NCI-H1417 treated with DMSO at 0.1 percent for 48 hours (cell line): ENCODE measurements at places on chromosomes 13 and 19.

DNA sequence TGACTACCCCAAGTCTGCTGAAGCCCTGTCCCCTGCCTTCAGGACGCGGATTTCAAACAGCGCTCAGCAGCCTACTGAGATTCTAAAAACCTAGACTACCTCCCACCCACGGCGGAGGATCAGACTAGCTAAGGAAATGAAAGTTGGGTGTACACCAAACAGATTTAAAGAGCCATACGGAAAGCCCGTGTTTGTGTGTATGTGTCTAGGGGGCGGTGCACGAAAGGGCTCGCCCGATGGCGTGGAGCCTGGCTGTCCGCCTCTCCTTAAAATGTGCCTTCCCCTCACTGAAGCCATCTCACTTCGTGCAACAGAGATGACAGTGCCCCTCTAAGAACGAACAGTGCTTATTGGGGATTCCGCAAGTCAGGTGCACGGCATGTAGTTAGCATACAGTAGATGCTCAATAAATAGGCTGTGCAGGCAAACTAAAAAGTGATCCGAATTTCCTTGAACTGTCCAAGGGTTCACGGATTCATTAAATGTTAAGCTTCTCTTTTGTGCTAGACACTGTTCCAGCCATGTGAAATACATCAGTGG is 639 bp downstream of the LENG1 start:
- DNase-seq, result no peak

- no peak for DNase-seq
Observed at GRCh38 chr13:99007414-99007986, 29.6 kb upstream of the DOCK9 start.

GRCh38 chr19:42290523-42291434 is 11.2 kb upstream of the PRR19 start:
- no peak for DNase-seq

GRCh38 chr19:31513841-31514240 is 164.6 kb upstream of the TSHZ3 start:
- DNase-seq, result no peak

DNA sequence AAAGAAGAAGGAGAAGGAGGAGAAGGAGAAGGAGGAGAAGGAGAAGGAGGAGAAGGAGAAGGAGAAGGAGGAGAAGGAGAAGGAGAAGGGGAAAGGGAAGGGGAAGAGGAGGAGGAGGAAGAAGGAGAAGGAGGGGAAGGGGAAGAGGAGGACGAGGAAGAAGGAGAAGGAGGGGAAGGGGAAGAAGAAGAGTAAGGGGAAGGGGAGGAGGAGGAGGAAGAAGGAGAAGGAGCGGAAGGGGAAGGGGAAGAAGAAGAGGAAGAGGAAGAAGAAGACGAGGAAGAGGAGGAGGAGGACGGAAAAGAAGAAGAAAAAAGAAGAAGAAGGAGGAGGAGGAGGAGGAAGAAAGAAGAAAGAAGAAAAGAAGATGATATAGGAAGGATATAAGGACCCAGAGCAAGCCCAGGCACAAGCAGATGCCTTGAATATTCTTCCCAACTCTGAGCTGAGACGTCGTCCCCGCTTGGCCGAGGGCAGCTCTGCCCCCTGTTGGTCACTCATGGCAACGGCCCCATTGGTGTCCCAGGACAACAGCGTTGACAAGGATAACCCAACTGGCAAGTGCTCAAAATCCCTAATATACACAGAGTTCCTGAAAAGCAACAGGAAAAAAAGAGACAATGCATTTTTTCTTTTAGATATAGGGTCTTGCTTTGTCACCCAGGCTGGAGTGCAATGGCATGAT is 30.6 kb upstream of the IGSF23 start:
- DNase-seq, result no peak

DNA sequence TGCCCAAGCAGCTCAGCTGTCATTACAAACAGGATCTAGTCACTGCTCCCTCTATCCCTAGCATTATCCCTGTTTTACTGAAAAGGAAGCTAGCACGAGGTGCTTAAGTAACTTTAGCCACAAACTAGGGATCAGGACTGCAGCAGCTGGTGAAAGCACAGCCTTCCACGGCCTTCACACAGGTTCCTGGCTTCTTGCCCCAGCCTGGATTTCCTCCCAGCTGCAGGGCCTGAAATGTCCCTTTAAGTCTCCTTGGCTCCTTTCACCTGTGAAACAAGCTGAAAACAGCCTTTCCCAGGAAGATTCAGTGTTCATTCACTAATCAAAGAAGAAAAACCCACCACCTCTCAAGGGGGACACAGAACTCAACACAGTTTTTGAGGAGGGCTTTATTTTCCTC is 754.5 kb downstream of the DIAPH3 start:
- no peak for DNase-seq

- DNase-seq, result no peak
Observed at GRCh38 chr19:14317157-14317556, 64.1 kb upstream of the ADGRE5 start.

DNA sequence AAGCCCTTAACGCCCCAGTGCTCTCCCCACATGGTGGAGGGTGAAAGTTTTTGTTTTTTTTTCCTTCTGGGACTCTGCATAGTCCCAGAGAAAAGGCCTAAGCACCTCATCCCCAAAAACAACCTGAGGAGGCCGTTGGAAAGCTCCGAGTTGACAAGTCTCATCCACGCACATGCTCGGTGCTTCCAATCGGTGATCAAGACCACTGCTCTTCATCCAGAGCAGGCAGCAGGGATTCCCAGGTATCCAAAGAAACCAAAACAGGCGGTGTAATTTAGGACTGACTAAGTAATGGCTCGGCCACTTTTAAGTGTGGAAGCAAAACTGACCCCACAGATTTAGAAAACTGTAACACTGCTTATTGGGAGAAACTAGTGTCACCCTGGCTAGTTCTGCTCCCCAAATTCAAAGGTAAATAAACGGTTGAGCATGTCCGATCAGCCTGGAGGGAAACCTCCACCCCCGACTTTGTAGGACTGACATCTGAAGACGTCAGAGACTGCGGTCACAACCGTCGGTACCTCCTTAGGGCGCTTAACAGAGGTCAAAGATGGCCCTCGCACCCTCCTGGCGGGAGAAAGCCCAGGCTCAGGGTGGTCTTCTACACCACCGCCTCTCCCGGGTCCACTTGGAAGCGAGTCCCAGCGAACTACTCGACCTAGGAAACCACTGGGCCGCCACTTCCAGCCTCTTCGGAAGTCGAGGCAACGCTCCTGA is 997 bp upstream of the ZNF446 start:
- no peak for DNase-seq

GRCh38 chr19:44687888-44688287 is 11.1 kb upstream of the CEACAM16 start:
- DNase-seq, result no peak

DNA sequence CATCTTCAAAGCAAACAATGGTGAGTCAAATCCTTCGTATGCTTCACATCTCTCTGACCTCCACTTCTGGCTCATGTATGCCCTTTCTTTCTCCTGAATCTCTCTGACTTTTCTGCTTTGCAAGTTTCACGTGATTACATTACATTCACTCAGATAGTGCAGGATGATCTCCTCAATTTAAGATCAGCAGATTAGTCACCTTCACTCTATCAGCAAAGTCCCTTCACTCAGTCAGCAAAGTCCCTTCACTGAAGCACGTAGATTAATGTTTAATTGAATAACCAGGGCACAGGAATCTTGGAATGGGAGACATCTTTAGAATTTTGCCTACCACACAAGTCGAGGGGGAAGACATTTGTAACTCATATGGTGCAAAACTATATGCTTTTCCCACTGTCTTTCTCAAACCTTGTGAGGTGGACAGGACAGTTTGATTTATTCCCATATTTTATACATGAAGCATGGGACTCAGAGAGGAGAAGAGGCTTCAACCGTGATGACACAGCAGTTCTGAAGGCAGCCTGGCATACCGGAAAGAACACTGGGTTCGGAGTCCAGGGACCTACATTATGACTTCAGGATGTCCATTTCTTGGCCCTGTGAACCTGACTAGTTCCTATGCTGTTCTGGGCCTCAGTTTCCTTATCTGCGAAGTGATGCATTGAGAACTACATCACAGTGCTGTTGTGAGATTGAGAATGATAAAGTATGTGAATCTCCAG is 23.3 kb downstream of the SIGLECL1 start:
- DNase-seq, result no peak

- no peak for DNase-seq
Observed at GRCh38 chr13:109785141-109785891, 1.1 kb downstream of the IRS2 start.

GRCh38 chr19:54871696-54872095 is 2.3 kb upstream of the FCAR start:
- no peak for DNase-seq

GRCh38 chr19:3465552-3465951 is 14.8 kb downstream of the SMIM24 start:
- no peak for DNase-seq

DNA sequence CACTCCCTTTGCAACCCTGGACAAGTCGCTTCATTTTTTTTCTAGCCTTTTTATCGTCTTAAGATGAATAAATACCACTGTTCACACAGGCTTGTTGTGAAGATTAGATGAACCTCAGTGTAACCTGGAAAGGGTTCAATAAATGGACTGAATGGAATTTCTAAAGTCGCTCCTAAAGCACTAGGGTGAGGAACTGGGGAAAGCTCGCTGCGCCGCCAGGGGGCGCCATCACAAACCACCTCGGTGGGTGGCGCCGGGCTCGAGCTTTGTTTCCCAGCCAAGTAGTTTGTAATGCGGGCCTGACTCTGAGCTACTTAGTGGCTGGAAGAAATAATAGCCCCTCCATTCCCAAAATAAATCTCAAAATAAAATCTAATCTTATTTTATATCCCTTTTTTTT is 2.2 kb upstream of the CEACAM6 start:
- DNase-seq, result no peak

DNA sequence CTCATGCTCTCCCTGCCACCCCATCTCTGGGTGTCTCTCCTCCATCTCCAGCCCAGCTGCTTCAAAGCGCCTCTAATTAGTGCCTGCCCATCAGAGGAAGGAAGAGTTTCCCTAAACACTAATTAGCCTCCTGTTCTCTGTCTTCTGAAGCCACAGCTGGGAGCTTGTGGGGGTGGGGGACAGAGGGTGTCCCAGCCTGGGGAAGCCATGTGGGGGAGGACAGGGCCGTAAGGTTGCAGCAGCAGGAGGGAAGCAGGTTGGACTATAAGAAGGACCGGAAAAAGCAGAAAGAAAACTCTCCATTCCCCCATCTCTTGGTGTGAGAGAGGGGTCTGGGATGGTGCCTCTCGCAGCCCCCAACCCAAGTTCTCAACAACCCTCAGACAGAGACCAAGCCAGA is 26.2 kb downstream of the SLC8A2 start:
- no peak for DNase-seq

DNA sequence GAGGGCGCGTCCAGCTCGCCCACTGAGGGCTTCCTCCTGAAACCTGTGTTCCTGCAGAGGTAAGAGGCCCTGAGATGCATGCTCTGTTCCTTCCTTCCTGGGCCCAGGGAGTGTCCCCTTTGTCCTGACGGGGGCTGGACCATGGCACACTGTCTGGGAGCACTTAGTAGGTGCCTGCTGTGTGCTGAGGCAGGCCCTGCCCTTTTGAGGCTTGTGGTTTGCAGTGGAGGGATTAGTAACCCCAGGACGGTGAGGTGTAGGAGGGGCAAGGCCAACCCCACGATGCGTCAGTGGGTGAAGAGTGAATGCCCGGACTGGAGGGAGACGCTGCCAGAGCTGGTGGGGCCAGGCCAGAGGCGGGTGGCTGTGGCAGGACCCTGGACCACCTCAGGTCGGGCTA is 11.2 kb upstream of the F2RL3 start:
- no peak for DNase-seq

DNA sequence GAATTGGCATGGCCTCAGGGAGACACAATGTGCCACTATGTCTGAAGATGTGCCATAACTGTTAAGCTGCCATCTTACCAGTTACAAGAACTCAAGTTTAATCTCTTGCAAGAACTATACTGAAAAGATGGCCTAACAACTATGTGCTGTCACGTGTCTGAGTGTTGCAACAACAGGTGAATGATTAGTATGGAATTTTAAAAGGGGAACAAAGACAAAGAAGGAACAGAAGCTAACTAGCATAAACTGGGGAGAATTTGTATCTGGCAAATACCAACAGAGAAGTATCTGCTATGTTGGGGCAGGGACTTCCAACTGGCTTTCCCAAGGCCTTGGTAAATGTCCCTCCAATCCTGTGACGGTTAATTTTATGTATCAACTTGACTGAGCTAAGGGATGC is 11.5 kb upstream of the ACOD1 start:
- no peak for DNase-seq

- DNase-seq, result no peak
Observed at GRCh38 chr19:37931881-37932655, 25.1 kb downstream of the SIPA1L3 start.

DNA sequence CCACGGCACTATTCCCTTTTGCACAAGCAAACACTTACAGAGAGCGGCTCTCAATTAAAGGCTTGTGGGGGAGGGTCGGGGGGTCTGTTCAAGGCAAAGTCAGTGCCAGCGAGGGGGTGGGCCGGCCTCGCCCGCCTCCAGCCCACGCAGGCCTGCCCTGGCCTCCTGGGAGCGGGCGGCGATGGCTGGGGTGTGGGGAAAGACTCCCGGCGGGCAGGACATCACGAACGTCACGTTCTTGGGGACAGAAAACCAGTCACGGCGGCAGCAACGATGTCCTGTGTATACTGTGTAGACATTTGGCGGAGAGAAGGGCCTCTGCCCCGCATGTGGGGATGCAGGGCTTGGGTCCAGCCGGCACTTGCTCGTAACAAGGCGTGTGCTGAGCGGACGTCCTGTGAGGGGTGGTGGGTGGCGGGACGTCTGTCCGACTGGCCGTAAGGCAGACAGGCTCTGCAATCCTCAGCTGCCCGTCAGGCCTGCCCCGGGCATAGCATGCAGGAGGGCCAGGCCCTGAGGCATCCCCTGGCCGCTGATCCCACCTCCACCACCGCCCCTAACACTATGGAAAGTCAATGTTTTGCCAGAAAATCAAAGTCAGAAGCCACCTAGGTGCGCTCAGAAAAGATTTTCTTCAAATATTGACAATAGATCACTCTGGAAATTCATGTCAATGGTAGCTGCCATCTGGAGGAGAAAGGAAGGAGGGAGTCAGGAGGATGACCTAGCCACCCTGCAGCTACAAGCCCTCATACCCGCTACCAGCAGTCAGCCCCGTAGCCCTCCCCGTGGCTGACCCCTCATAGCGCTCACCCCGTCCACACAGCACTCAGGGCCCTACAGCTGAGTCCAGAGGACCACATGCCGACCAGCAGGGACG is 5.8 kb upstream of the EPHX3 start:
- no peak for DNase-seq

DNA sequence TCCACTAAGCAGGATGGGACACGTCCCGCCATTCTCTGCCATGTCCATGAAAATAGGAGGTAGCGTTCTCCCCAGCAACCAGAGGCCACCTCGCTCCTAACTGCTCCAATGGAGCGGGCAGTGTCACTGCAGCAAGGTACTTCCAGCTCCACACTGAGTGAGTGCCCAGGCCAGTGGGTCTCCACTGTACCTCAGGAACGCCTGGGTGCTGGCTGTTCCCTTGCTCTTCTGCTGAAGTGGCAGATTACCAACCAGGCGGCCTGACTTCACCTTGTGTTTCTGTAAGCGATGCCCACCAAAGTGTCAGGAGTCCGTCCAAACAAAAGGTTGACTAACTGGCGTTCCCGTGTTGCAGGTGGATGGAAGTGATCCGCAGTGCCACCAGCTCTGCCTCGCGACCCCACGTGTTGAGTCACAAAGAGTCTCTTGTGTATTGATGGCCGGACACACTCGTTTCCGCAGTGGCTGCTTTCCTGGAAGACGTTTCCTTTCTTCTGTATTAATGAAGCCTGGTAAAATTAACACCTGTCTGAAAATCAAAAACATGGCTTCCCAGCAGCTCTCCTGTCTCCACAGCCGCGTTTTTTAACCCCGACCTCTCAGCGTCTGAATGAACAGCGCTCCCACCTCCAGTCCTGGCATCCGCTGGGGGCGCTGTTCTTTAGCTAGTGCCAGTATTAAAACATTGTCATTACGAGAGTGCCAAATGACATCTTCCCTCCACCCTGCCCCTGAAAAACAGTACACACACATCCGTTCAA is 128.8 kb downstream of the STK24 start:
- no peak for DNase-seq
